ENCODE measurements at places on chromosomes 5 and 9. TPM values are rescaled to one million over a fixed set of nuclear protein-coding genes. Genes with fewer than 3 reads are reported as not detected.
A peak's percentile ranks its signal among the peaks of the same experiment; 100 is the strongest.

DNA sequence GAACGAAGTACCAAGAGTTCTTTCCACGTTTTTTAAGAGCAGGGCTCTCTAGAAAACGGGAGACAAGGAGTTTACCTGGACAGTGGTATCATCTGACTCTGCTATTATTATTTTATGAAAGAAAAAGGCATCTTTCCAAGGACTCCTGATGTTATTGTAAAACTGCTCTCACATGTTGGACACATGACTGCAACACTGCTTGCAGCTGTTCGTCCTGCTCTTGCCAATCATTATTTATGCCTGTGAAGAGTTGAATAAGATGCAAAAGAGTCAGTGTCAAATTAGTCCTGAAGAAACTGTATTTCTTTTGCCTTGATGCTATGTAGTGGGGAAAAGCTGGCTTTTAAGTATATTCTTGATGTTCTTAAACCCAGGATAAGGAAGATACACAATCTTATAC is 284.5 kb upstream of the PTGER4 start:
- H3K27ac ChIP-seq = no peak overlapping the region
- no peaks in the 10 kb centered on the region for H3K4me1 ChIP-seq
- no peak overlapping the region for H3K4me3 ChIP-seq

DNA sequence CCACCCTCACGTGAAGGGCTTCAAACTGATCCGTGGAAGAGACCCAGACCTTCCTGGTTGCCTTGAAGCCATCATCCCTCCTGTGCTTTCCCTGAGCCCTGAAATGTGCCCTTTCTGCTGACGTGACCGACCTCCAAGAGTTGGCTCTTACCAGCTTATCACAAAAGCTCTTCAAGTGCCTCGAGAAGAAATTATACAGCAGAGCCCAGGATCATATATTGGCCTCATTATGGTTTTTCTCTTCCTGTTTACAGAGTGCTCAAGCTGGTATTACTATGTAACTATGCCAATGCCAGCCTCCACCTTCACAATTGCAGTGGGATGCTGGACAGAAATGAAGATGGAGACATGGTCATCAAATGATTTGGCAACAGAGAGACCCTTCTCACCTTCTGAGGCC is 66.0 kb downstream of the AOPEP start:
- H3K27me3 ChIP-seq = no peaks in the 10 kb centered on the region
- peaks cover 2% of the 10 kb centered on the region for H3K36me3 ChIP-seq
- no peak overlapping the region for H3K4me3 ChIP-seq
- peak overlapping the region; percentile 35 for H3K27ac ChIP-seq
- H3K4me1 ChIP-seq = no peaks in the 10 kb centered on the region

GRCh38 chr5:107576155-107576554 is 94.6 kb downstream of the EFNA5 start:
- DNase-seq = no peak
- H3K4me1 ChIP-seq = peaks cover 76% of the 10 kb centered on the region
- H3K4me3 ChIP-seq = no peak overlapping the region
- H3K36me3 ChIP-seq = no peaks in the 10 kb centered on the region
- no peaks in the 10 kb centered on the region for H3K27me3 ChIP-seq

DNA sequence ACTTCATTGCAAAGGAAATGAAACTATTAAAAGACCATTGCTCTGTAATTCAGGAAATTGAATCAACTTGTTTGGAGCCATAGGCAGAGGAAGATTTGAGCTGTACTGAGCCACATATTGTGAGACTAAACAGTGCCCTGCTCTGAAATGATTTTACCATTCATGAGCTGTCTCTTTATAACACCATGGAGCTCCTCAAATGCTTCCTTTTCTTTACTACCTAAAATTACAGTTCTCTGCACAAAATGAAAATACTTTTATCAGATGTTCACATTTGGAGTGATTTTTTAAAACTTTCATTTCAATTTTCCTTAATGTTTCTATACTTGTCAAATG is 97.9 kb downstream of the NLN start:
- H3K4me1 ChIP-seq = peaks cover 15% of the 10 kb centered on the region
- no peak overlapping the region for H3K4me3 ChIP-seq
- H3K36me3 ChIP-seq = peaks cover 39% of the 10 kb centered on the region
- DNase-seq = no peak
- no peak overlapping the region for H3K27ac ChIP-seq

DNA sequence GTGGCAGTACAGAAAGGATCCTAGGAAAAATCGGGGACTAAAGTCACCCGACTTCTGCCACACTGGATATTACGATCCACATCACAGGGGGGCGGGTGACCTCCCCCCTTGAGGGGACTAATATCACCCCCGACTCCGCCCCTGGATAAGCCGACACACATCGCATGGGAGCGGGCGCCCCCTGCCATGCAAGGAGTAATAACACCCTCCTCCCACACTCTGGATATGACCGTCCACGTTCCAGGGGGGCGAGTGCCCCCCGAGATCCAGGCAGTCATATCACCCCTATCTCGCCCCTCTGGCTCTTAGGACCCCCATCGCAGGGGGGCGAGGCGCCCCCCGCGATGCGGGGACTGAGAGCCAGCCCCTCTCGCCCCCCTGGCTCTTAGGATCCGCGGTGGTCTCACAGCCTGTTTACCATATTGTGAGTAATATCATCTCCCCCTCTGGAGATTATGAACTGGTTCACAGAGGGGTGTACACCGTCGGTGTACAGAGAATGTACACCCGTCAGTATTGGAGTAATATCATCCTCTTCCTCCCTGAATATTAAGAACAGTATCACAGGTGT is 423.0 kb downstream of the DIRAS2 start:
- H3K36me3 ChIP-seq = no peaks in the 10 kb centered on the region
- H3K4me3 ChIP-seq = peak overlapping the region; percentile 80
- DNase-seq = peak; percentile 75
- H3K27ac ChIP-seq = no peak overlapping the region
- no peaks in the 10 kb centered on the region for H3K27me3 ChIP-seq

GRCh38 chr5:161847447-161847846 is 473 bp upstream of the GABRA1 start:
- peak overlapping the region; percentile 93 for H3K4me3 ChIP-seq
- H3K36me3 ChIP-seq = no peaks in the 10 kb centered on the region
- DNase-seq = no peak
- H3K4me1 ChIP-seq = peaks cover 33% of the 10 kb centered on the region
- H3K27ac ChIP-seq = no peak overlapping the region
- peaks cover 35% of the 10 kb centered on the region for H3K27me3 ChIP-seq

DNA sequence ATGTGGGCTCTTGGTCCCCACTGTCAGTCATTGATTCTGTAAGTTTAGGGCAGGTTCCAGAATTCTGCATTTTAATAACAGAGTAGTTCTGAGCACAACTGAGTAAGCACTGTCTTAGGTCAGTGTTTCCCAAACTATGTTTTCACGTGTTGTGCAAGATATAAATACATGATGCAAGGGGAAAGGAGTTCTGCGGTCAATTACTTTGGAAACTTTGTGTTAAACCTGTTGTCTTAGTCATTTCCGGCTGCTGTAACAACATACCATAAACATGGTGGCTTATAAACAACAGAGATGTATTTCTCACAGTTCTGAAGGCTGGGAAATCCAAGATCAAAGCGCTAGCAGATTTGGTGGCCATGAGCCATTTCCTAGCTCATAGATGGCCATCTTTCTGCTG is 69.8 kb downstream of the EQTN start:
- H3K27ac ChIP-seq = no peak overlapping the region
- DNase-seq = no peak
- H3K4me1 ChIP-seq = no peaks in the 10 kb centered on the region
- H3K27me3 ChIP-seq = peaks cover under 1% of the 10 kb centered on the region
- no peak overlapping the region for H3K4me3 ChIP-seq

DNA sequence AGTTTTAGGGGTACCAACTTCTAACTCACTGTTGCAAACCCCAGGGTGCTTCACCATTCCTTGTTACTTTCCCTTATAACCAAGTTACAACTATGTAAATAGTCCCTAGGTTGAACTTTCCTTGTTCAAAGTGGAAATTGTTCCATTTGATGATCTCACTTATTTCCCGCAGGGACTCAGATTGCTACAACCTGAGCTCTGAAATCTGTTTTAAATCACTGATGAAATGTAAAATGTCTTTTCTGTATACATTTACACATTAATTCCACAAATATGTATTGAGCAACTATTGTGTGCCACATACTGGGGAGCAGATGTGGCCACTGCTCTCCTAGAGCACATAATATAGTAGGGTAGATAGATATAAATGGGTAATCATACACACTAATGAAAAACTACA is 69.1 kb upstream of the TARS1 start:
- H3K36me3 ChIP-seq = no peaks in the 10 kb centered on the region
- DNase-seq = no peak
- no peak overlapping the region for H3K27ac ChIP-seq
- no peaks in the 10 kb centered on the region for H3K27me3 ChIP-seq
- H3K4me1 ChIP-seq = no peaks in the 10 kb centered on the region
- no peak overlapping the region for H3K4me3 ChIP-seq

DNA sequence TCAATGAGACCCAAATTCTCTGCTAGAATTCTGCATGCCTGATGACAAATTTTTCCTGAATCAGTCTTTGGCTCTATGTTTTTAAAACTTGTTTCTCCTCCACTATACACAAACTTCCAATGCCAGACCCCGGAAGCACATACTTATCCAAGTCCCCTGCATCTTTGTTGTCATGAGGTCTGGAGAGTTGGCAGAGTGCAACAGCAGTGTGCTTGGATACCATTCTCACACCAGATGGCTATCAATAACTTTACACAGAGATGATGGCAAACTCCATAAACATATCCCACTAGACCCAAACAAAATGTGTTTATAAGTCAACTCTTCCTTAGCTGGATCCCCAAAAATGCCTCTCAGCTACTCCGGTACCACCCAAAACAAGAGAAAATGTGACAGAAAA is 337.7 kb upstream of the TRPC7 start:
- no peaks in the 10 kb centered on the region for H3K36me3 ChIP-seq
- H3K4me1 ChIP-seq = peaks cover 11% of the 10 kb centered on the region
- H3K27me3 ChIP-seq = no peaks in the 10 kb centered on the region
- H3K4me3 ChIP-seq = no peak overlapping the region

GRCh38 chr9:125754096-125754495 is 6.9 kb downstream of the PBX3 start:
- H3K36me3 ChIP-seq = peaks cover 4% of the 10 kb centered on the region
- 0 out of 2 replicates have a peak overlapping the region, but pooled peaks have one; percentile 68 for H3K27ac ChIP-seq
- no peak for DNase-seq
- no peak overlapping the region for H3K4me3 ChIP-seq

DNA sequence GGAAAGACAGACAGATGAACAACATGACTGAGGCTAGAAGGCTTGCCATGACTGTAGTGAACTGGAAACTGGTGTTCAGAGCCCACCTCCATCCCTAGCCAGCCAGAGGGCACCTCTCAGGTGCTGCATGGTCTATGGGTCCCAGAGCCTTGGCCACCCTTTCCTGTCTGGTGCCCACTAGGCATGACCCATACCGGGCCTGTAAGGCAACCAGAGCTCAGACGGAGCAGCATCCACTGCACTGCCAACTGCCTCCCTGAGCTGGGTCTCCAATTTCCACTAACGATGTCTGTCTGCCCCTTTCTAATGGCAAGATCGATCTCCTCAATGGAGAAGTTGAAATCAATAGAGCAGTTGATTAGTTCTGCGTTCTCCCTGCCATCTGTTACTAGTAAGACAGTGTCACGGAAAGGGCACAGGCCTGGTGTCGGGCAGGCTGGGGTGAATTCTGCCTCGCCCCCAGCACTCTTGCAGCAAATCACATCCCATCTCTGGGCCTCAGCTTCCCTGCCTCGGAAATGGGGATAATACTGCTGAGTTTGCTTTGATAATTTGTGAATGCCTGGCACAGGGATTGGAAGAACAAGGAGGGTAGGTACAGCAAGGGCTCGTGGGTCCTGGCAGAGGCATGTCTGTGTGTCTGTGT is 172.3 kb upstream of the MVB12B start:
- DNase-seq = no peak
- no peaks in the 10 kb centered on the region for H3K36me3 ChIP-seq
- no peak overlapping the region for H3K4me3 ChIP-seq
- no peak overlapping the region for H3K27ac ChIP-seq
- peaks cover 14% of the 10 kb centered on the region for H3K27me3 ChIP-seq

- no peak overlapping the region for H3K27ac ChIP-seq
- H3K36me3 ChIP-seq = no peaks in the 10 kb centered on the region
- H3K4me1 ChIP-seq = peaks cover 27% of the 10 kb centered on the region
- H3K4me3 ChIP-seq = no peak overlapping the region
Observed at GRCh38 chr5:59462956-59463355, 430.6 kb downstream of the PDE4D start.

- no peak for DNase-seq
- no peak overlapping the region for H3K4me3 ChIP-seq
Observed at GRCh38 chr5:669842-670395, 23.2 kb downstream of the TPPP start.

- peaks cover 6% of the 10 kb centered on the region for H3K4me1 ChIP-seq
- no peaks in the 10 kb centered on the region for H3K36me3 ChIP-seq
- H3K27ac ChIP-seq = no peak overlapping the region
- no peak overlapping the region for H3K4me3 ChIP-seq
Observed at GRCh38 chr5:123223921-123224320, 134.9 kb downstream of the PRDM6 start.

- H3K27me3 ChIP-seq = peaks cover 33% of the 10 kb centered on the region
- no peak overlapping the region for H3K27ac ChIP-seq
- no peak for DNase-seq
- no peaks in the 10 kb centered on the region for H3K36me3 ChIP-seq
- H3K4me3 ChIP-seq = no peak overlapping the region
Observed at GRCh38 chr9:105651806-105652205, 10.5 kb upstream of the TAL2 start.

DNA sequence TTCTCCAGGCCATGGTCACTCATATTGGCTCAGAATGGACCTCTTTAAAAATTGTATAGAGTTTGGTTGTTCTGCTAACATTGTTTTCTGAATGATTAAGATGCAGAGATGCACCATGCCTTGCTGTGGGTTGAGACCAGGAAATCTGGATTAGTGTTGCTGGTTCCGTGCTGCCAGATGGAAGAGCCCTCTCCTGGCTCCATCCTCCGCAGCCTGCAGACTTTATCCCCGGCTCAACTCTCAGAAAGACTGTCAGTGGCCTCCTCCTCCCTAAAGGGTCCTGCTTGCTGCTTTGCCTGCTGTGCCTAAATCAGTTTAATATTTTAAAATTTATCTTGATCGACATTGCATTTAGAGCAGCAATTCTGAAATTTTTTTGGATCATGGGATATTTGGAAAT is 196.7 kb downstream of the TENT4A start:
- H3K27me3 ChIP-seq = no peaks in the 10 kb centered on the region
- no peak overlapping the region for H3K4me3 ChIP-seq
- no peak for DNase-seq
- H3K27ac ChIP-seq = no peak overlapping the region
- peaks cover 9% of the 10 kb centered on the region for H3K4me1 ChIP-seq

- peaks cover 27% of the 10 kb centered on the region for H3K4me1 ChIP-seq
- H3K4me3 ChIP-seq = no peak overlapping the region
- peaks cover 42% of the 10 kb centered on the region for H3K36me3 ChIP-seq
- no peaks in the 10 kb centered on the region for H3K27me3 ChIP-seq
- no peak for DNase-seq
Observed at GRCh38 chr9:125961072-125961471, 213.9 kb downstream of the PBX3 start.

- no peaks in the 10 kb centered on the region for H3K36me3 ChIP-seq
- H3K27ac ChIP-seq = no peak overlapping the region
- no peak for DNase-seq
- H3K4me3 ChIP-seq = no peak overlapping the region
- H3K27me3 ChIP-seq = peaks cover 22% of the 10 kb centered on the region
Observed at GRCh38 chr9:109171926-109172325, 4.9 kb upstream of the FRRS1L start.

Gene CDH9
- total RNA-seq = 0.21 TPM

Gene PLAC8L1
- 0.30 TPM for total RNA-seq

Gene ZDHHC11
- total RNA-seq = 37.5 TPM

Gene HACD4
- total RNA-seq = 1.2 TPM

Gene GOLM1
- total RNA-seq = 81.8 TPM

Gene GLDC
- 145 TPM for total RNA-seq

Gene ADGRD2
- 1.6 TPM for total RNA-seq

Gene IFNB1
- not detected for total RNA-seq

Gene APBA1
- 0.94 TPM for total RNA-seq

Gene ASPN
- total RNA-seq = not detected

Gene SLC31A1
- 43.6 TPM for total RNA-seq

Gene OR2K2
- not detected for total RNA-seq

Gene ANKRD18B
- total RNA-seq = 11.0 TPM

Gene CLIC3
- total RNA-seq = not detected
